ENCODE measurements at places on chromosomes 3 and 15. TPM values are rescaled to one million over a fixed set of nuclear protein-coding genes. Genes with fewer than 3 reads are reported as not detected.

The FYTTD1 gene
- 85.0 TPM for polyA plus RNA-seq

The ACTC1 gene
- 0.90 TPM for polyA plus RNA-seq

The GADL1 gene
- 6.0 TPM for polyA plus RNA-seq

The CHL1 gene
- polyA plus RNA-seq = 17.1 TPM

The UMPS gene
- 52.9 TPM for polyA plus RNA-seq

The SOX14 gene
- not detected for polyA plus RNA-seq

The ZNF621 gene
- polyA plus RNA-seq = 23.4 TPM

The PARP9 gene
- polyA plus RNA-seq = 13.6 TPM

The SCAANT1 gene
- polyA plus RNA-seq = 1.1 TPM

The PCOLCE2 gene
- 6.9 TPM for polyA plus RNA-seq

The UBE2Q2 gene
- polyA plus RNA-seq = 54.0 TPM

The ANKRD34C gene
- polyA plus RNA-seq = 0.05 TPM

The CCK gene
- polyA plus RNA-seq = not detected

The GP5 gene
- 0.69 TPM for polyA plus RNA-seq

The TGM4 gene
- polyA plus RNA-seq = 0.18 TPM

The SERPINI2 gene
- 2.9 TPM for polyA plus RNA-seq

The HRG gene
- 2.9 TPM for polyA plus RNA-seq

The SLC15A2 gene
- polyA plus RNA-seq = 12.7 TPM

The CACNA2D3 gene
- polyA plus RNA-seq = 1.2 TPM

The HHATL gene
- 0.66 TPM for polyA plus RNA-seq

The COL8A1 gene
- 6.8 TPM for polyA plus RNA-seq

The CASR gene
- polyA plus RNA-seq = 26.8 TPM

The GOLGA8T gene
- polyA plus RNA-seq = not detected

The CGNL1 gene
- 65.3 TPM for polyA plus RNA-seq

All from renal cortex interstitium (tissue), 15 donors.